ENCODE measurements at places on chromosomes 16 and 17.

- DNase-seq, result peak; percentile 100
Observed at GRCh38 chr16:58129097-58129936, at the start of gene CFAP20. Gene CFAP20 (minus strand): TSS chr16:58129381. CDS start chr16:58129115, 266 bp downstream.

GRCh38 chr16:58187092-58187491, 10.8 kb downstream of the CSNK2A2 start:
- DNase-seq, result no peak

GRCh38 chr16:73369851-73370250, 321.9 kb upstream of the ZFHX3 start:
- no peak for DNase-seq

- no peak for DNase-seq
Observed at GRCh38 chr16:84844049-84844350, 24.2 kb downstream of the CRISPLD2 start.
